Naive B cell (primary cell): ENCODE measurements at places on chromosomes 7 and 10. TPM values are rescaled to one million over a fixed set of nuclear protein-coding genes. Genes with fewer than 3 reads are reported as not detected.

LDB3 gene
- not detected for polyA plus RNA-seq

MSS51 gene
- 0.43 TPM for polyA plus RNA-seq

PNLIPRP3 gene
- not detected for polyA plus RNA-seq

FXYD4 gene
- not detected for polyA plus RNA-seq

PTPRZ1 gene
- not detected for polyA plus RNA-seq

CCDC3 gene
- not detected for polyA plus RNA-seq

SP4 gene
- polyA plus RNA-seq: 12.6 TPM

NCF1 gene
- 589 TPM for polyA plus RNA-seq

MSMB gene
- not detected for polyA plus RNA-seq

AGMO gene
- polyA plus RNA-seq: not detected

ABCA13 gene
- polyA plus RNA-seq: not detected

CYP2E1 gene
- polyA plus RNA-seq: not detected

TDRD1 gene
- polyA plus RNA-seq: 0.75 TPM

GPR22 gene
- not detected for polyA plus RNA-seq

DENND2A gene
- not detected for polyA plus RNA-seq
